Central memory CD4-positive, alpha-beta T cell (primary cell): ENCODE measurements at places on chromosomes 2 and 18.

DNA sequence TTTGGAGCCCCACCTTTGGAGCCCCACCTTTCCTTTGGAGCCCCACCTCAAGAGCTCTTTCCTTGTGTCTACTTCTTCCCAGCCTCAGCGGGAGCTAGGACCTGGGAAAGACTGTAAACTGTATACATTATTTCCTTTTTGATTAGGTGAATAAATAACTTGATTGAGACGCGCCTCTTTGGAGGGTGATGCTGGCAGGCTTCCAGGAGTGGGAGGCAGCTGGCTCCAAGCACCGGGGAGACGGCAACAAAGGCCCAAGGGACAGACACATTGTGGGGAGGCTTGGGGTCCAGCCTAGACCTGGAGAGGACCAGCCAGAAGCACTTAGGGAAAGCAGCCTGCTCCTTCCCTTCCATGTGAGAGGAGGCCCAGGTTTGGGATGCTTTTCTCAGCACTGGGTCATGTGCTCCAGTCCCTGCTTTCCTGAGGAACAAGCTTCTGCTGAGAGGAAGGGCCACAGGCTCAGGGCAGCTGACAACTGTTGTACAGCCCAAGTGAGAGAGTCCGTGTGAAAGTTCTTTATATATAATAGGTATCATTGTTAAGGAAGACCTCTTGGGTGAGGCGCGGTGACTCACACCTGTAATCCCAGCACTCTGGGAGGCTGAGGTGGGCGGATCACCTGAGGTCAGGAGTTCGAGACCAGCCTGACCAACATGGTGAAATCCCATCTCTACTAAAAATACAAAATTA, 297.2 kb upstream of the SLC14A2 start:
- DNase-seq: no peak

DNA sequence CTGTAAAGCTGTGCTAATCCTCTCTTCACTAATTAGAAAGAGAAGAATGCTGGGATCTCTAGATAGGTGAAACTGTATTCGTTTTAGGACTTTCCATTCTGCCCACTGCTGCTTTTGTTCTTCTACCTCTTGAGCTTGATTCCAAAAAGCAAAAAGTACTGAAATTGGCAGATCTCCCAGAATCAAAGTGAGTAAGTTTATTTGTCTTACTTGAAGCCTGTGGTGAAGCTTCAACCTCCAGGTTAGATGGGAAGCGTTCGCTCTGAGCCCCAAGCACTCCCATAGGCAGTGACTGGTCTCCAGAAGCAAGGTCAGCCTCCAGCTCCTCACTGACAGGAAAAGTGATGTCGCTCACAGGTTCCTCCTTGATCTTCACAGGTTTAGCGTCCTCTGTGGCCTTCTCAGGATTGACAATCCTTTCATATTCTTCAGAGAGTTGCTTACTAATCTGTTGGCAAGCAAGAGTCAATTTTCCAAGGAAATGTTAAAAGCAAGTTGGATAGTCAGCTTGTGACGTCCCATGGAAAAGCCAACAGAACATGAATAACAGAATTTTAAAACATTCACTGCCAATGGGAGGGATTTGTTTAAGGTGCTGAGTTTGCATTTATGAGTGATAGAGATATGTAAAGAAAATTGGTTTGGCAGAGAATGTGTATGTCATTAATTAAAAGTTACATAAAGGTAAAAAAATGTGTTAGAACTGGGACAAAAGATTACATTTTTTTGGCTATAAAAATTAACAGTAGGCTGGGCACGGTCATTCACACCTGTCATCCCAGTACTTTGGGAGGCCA, 8.1 kb downstream of the SUPT7L start:
- DNase-seq: no peak

DNA sequence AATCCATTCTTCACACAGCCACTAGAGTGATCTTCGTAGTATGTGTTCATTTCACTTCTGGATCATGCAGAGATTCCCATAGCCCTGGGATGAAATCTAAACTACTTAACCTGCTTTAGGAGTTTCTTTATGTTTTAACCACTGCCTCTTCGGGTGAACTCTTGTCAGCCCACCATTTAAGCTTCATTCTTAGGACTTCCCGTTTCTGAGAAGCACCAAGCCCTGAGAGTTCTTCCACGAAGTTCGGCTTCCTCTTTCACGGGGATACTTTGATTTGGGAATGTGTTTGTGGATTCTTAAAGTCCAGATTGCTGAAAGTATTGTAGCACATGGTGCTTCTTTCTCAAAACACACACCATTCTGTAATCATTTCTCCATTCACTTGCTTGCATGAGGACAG, 205.0 kb downstream of the UBE2E3 start:
- DNase-seq: no peak

DNA sequence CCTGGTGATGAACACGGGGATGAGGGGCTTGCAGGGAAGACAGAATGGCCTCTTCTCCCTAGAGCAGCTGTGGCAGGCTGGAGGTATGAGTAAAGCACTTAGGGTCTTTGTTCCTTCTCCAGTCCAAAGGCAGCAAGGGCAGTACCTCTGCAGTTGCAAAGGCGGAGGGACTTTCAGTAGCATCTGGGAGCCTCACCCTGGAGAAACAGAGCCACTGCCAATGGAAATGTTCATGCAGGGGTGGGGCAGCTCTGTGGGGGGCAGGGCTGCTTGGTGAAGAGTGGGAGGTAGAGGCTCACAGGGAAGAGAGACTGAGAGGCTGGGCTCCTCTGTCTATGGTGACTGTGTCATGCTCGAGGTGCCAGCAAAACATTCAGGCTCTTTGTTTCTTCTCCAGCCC, 344.1 kb upstream of the CHAC2 start:
- no peak for DNase-seq

- DNase-seq: no peak
These were observed 40.5 kb upstream of the SMAD7 start for GRCh38 chr18:48991319-48991660.

GRCh38 chr18:45349019-45349418, 266.3 kb upstream of the SLC14A2 start:
- no peak for DNase-seq

- DNase-seq: no peak
These were observed 783.2 kb upstream of the CDH2 start for GRCh38 chr18:28960146-28960545.

- DNase-seq: no peak
These were observed 7.0 kb downstream of the ZEB2 start for GRCh38 chr2:144512891-144513351.

GRCh38 chr2:113220970-113221708, 47.4 kb downstream of the PSD4 start:
- DNase-seq: no peak

DNA sequence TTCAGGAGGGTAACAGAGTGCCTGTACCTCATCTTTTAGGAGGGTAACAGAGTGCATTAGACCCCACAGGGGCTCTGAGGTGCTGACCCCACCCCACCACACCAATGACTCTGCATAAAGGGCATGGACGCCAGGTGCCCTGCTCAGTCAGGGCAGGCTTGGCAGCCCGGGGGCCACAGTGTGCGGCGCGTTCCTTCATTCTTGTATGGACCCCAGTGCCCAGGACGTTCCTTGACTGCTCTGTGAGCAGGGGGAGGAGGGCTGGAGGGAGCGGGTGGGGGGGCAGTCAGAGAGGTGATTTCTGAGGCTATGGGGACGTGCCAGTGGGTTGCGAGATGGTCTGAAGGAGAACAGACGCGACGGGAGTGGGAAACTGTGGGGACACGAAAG, 168.7 kb upstream of the NCK2 start:
- no peak for DNase-seq

DNA sequence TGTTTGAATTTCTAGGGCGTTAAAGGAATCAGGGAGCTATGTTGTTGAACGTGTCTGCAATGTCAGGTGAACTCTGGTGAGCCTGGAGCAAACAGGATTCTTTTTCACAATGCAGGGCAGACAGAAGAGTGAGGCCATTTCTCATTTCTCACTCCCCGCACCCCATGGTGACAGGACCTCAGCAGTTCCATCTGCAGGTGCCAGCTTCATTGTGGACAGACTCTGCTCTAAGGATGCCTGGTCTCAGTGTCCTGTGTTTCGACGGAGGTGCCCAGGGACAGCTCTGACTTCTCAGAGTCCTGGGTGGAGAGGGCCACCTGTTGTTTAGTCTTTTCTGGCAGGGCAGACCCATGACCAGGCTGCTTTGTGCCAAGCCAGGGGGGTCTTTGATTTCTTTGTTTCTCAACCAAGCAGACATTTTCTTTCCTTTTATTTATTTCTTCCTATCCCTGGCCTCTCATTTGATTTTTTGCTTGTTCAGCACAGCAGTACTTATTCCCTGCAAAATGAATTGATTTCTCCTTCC, 201.5 kb downstream of the RNF144A start:
- no peak for DNase-seq

GRCh38 chr2:176297067-176297466, 27.8 kb downstream of the MTX2 start:
- no peak for DNase-seq

DNA sequence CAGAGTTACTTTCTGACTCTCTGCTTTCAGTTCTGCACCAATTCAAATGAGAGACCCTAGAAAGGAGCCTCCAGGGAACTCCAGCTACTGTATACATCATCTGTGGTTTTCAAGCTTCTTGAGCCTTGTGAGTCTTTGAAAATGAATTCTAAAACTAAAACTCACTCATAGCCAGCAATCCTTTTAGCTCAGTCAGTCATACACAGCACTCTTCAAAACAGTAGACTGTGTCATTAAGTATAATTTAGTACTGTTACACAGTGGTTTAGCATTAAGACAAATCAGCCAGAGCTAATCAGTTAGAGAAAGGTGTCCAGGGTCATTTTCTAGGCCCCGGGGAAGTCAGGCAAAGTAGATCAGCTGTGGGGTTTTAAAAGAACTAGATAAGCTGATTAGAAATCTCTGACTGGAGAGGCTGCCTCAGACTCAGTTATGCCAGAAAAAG, 322.1 kb upstream of the THUMPD2 start:
- DNase-seq: no peak

DNA sequence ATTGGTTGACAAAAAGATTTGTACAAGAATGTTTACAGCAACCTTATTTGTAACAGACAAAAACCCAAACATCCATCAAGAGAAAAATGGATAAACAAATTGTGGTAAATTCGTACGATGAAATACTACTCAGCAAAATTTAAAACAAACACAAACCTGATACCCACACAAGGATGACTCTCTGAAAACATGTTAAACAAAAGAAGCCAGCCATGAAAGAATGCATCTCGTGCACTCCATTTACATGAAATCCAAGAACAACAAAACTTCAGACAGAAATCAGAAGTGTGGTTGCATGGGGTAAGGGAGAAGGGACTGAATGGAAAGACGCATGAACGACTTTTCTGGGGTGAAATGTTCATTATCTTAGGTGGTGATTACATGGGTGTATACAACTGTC, 93.4 kb downstream of the SLC25A12 start:
- no peak for DNase-seq
